Tracheal epithelial cell (primary cell): ENCODE measurements at places on chromosomes 4 and X. TPM values are rescaled to one million over a fixed set of nuclear protein-coding genes. Genes with fewer than 3 reads are reported as not detected.

SMR3B gene
- total RNA-seq = not detected in 2 replicates

CCDC120 gene
- 1.2 and 1.3 TPM in 2 replicates for total RNA-seq

EREG gene
- total RNA-seq = 15.6 and 19.3 TPM in 2 replicates

MAGEH1 gene
- 4.8 and 5.3 TPM in 2 replicates for total RNA-seq
